ENCODE measurements at places on chromosomes 6 and 20. TPM values are rescaled to one million over a fixed set of nuclear protein-coding genes. Genes with fewer than 3 reads are reported as not detected.
A peak's percentile ranks its signal among the peaks of the same experiment; 100 is the strongest.

PPP1R3G gene
- not detected for total RNA-seq

VWA7 gene
- total RNA-seq: 0.77 TPM

CDH4 gene
- total RNA-seq: 9.0 TPM

BIRC7 gene
- total RNA-seq: not detected

POPDC3 gene
- total RNA-seq: 70.5 TPM

- no peak for DNase-seq
Measured at GRCh38 chr6:37135835-37136694, 33.9 kb upstream of the PIM1 start.

- DNase-seq: no peak
Measured at GRCh38 chr6:107801173-107801886, 22.8 kb downstream of the SCML4 start.

DNA sequence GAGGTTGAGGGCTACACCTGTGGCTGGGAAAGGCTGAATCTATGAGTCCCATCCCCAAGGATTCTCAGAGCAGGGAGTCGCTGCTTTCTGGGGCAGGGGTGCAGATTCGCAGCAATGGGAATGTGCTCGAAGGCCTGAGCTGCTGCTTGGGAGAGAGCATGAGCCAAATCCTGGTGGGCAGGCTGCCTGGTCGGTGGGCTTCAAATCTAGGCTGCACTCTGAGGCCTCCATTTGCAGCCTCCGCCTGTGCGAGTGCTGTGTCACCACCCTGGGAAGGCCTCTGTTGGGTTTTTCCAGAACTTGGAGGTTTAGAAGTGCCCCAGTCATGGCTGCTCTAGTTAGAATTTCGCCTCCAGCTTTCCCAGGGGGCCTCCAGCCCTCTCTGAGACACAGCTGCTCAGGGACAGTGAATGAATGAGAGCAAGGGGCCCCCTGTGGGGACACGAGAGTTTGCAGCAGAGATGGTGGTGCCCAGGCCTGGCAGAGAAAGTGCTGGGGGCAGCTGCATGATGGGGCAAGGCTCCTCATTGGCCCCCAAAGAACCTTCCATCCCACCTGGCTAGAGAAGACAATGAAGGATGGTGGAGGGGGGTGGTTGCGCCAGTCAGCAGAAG lies 31.1 kb upstream of the RNF24 start:
- DNase-seq: no peak

DNA sequence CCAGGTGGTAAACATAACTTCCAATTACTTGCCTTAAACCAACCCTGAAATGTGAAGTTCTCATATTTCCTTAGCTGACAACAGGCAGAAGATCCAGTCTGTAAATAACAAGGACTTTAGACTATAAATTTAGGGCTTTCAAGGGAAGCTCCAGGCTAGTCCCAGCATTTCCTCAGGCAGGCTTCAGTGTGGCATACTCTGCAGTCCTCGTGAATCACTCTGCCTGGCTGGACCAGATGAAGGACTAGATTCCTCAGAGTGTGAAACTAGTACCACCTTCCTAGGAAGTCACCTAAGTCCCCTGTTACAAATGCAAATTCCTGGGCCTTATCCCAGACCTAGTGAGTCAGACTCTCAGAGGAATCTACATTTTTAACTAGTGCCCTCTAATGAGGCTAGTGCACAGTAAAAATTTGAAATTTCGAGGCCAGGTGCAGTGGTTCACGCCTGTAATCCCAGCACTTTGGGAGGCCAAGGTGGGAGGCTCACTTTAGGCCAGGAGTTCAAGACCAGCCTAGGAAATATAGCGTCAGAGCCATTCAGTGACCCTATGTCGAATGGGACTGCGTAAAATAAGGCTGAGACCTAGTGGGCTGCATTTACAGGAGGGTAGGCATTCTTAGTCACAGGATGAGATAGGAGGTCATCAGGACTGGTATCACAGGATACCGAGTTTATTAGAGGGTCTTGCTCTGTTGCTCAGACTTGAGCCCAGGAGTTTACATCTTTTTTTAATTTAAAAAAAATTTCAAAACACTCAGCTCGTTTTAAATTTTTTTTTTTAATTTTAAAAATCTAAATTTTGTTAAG lies 279.6 kb upstream of the JARID2 start:
- peak; percentile 34 for DNase-seq

DNA sequence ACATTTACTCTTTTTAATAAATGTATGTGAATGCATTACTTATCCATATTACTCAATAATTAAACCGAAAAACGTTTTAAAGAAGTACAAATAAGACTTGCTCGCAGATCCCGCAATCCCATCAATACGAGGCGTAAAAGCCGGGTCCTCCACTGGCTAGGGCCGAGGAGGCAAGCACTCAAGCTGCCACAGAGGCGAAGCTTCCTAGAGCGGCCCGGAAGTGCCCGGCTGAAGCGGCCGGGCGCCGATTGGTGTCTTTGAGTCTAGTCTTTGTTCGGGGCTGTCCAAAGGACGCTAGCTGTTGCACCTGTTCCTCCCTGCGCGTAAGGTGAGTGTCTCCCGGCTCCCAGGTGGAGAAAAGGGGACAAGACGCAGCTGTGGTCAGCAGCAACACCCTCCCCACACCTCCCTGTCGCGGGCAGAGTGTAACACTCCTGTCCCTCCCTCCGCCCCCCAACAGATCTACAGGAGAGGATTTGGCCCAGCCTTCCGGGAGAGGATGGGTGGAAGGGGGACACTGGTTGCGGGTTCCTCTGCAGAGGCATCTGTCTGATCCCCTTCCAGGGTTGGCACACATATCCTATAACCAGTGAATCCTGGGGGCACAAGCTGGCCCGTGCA lies at the start of gene ZSCAN16:
Gene ZSCAN16 (plus strand): TSS at position 260 of the 621 bp plus-strand sequence. CDS start 835 bp downstream, outside the sequence.
- DNase-seq: peak; percentile 61

- no peak for DNase-seq
Measured at GRCh38 chr6:161003336-161003735, 11.8 kb downstream of the MAP3K4 start.

DNA sequence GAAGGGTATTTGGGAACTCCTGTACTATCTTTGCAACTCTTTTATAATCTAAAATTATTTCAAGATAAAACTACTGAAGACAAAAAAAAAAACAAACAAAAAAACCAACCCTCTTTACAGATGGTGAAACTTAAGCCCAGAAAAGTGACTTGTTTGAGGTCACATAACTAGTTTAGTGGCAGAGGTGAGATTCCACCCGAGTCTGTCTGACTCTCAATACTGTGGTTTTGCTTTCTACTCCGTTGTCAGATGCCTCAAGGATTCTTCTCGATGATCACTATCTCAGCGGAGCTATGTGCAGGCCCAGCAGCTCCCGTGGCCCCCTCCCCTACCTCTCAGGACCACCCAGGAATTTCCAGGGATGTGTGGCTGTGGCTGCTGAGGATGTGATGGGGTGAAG lies 36.1 kb upstream of the KCNB1 start:
- DNase-seq: no peak

DNA sequence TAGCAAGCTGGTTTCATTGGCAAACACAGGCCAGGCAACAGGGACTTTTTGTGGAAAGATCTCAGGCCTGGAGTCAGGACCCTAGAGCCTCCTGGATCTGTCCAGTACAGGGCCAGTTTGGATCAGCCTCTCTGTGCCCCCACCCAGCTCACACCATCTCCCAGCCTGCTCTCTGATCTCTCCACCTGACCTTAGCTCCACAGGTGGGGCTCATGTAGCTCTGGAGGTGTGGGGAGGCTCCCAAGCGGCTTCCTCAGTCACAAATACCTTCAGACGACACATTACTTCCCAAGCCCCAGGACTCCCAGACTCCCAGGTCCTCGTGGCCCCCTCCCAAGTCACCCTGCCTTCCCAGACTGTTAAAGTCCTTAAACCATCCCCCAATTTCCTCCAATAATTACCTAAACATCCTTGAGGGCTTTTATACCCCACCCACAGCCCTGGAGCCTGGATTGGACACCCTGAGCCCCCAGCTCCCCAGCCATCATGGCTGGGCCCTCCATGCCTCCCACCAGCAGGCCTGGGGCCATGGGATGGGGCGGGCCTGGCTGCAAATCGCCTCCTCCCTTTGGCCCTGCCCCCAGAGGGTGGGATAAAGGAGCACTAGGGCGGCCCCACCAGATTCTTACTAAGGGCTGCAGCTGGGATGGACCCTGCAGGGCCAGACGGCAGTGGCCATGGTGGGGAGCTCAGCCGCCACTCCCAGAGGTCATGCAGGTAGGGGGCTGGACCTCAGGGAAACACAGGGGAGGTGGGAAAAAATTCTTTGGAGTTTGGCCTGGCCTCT lies 15.9 kb upstream of the FANCE start:
- DNase-seq: no peak

DNA sequence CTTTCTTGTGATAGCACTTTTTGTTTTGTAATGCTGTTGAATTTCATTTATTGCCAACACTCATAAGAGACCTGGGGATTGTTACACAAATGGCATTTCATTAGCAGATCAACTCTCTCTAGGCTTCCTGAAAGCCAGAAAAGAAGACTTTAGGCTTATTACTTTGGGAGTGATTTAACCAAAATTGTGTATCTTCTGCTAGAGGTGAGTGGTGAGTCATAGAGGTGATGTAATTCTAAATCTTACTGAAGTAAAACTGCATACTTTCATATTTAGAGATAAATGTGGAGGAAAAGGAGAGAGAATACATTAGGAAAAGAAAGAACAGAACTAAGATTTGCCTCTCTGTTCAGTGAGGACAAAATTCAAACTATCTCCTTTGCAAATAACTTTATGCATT lies 304.7 kb upstream of the RGS17 start:
- no peak for DNase-seq

- no peak for DNase-seq
Measured at GRCh38 chr6:2942914-2943563, 28.3 kb downstream of the SERPINB6 start.

DNA sequence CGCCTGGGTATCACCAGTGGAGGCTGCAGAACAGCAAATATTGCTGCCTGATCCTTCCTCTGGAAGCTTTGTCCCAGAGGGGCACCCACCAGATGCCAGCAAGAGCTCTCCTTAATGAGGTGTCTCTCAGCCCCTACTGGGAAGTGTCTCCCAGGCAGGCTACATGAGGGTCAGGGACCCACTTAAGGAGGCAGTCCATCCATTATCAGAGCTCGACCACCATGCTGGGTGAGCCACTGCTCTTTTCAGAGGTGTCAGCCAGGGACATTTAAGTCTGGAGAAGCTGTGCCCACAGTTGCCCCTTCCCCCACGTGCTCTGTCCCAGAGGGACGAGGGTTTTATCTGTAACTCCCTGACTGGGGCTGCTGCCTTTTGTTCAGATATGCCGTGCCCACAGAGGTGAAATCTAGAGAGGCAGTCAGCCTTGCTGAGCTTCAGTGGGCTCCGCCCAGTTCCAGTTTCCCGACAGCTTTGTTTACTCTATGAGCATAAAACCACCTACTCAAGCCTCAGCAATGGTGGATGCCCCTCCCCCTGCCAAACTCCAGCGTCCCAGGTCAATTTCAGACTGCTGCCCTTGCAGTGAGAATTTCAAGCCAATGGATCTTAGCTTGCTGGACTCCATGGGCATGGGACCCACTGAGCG lies 25.9 kb upstream of the AIG1 start:
- DNase-seq: no peak

- DNase-seq: peak; percentile 63
Measured at GRCh38 chr20:36181934-36182603, 27.5 kb downstream of the EPB41L1 start.

- DNase-seq: no peak
Measured at GRCh38 chr6:165571721-165572132, 91.3 kb downstream of the PDE10A start.

DNA sequence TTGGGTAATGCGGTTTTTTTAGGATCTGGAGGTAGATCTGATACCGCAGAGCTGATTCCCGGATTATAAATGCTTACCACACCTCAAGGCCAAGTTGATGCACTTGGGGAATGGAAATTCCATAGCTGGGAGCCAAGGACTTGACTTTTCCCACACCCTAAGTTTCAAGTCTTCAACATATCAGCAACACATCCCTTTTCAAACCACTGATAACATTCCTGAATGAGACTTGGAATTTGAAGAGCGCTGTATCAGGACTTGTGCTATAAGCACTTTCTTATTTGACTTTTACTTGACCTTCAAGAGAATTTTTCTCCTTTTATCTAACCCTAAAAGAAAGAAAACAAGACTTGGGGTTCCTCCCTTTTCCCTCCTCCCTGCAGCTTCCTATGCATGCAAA lies 90.6 kb upstream of the NAA20 start:
- no peak for DNase-seq

- DNase-seq: no peak
Measured at GRCh38 chr6:14455427-14455826, 337.9 kb downstream of the CD83 start.

DNA sequence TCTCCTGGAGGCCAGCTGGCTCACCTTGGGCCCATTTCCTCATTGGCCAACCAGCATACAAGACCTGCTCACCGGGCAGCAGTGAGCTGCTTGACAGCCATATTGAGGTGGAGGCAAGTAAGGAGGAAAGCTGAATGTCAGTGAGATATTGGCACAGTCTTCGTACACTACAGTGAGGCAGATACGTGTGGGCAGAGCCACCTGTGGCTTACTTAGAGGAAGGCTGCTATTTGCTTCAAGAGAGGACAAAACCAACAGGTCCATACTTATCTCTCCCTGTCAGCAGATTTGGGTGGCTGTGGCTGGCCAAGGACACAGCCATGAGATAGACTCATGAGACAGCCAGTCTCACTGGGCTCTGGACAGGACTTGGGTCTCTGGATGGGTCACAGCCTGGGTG lies 15.1 kb upstream of the MCM3 start:
- DNase-seq: no peak

- DNase-seq: no peak
Measured at GRCh38 chr6:82033631-82034211, 213.8 kb downstream of the IBTK start.

Measured in HT1080 (cell line).